ENCODE measurements at places on chromosomes 2 and 18. TPM values are rescaled to one million over a fixed set of nuclear protein-coding genes. Genes with fewer than 3 reads are reported as not detected.
A peak's percentile ranks its signal among the peaks of the same experiment; 100 is the strongest.

- DNase-seq = no peak
These were observed 215.7 kb downstream of the MCFD2 start for GRCh38 chr2:46699934-46700256.

GRCh38 chr2:10339647-10340592, 37.2 kb downstream of the HPCAL1 start:
- DNase-seq = peak; percentile 38

- no peak for DNase-seq
These were observed 25.1 kb upstream of the CCL20 start for GRCh38 chr2:227788561-227789018.

GRCh38 chr2:38720613-38721241, 30.4 kb downstream of the SRSF7 start:
- DNase-seq = no peak

SMC6 gene
- total RNA-seq = 37.2 TPM

Measured in activated CD8-positive, alpha-beta T cell treated with anti-CD3 and anti-CD28 coated beads, Interleukin-2, amount 10 ng/mL, durations not matched to agents 7 days and 5 days (primary cell).